ENCODE measurements at places on chromosomes 5 and 9.
A peak's percentile ranks its signal among the peaks of the same experiment; 100 is the strongest.

DNA sequence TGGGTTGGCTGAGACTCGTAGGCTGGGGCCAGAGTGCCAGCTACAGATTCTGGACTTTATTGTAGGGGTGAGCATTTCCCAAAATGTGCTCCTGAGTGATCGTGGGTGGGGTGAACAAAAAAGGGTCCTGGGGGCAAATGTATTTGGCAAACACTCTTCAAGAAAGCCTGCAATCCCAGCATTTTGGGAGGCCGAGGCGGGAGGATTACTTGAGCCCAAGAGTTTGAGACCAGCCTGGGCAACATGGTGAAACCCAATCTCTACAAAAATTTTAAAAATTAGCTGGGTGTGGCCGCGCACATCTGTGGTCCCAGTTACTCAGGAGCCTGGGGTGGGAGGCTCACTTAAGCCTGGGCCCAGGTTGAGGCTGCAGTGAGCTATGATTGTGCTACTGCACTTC lies 55.5 kb upstream of the CDKN2AIPNL start:
- DNase-seq = no peak

- no peak for DNase-seq
Measured at GRCh38 chr5:77310494-77311213, 100.2 kb downstream of the PDE8B start.

GRCh38 chr5:66511491-66511890 lies 84.7 kb upstream of the MAST4 start:
- no peak for DNase-seq

DNA sequence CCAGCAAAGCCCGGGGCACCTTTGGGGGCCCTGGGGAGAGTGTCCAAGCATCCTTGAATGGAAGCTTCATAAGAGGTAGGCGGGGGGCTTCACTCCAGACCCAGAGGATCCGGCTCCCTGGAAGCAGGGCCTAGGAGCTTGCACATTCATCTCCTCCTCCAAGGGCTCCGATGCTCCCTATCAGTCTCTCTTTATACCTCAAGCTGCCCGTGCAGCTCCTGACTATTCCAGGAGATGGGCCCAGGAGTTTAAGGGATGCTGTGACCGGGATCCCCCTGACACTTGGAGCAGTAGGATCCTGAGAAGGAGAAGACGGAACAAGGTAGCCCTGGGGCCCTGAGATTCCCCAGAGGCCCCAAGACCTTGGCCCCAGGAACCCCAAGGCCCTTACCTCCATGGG lies 25.9 kb downstream of the CSF1R start:
- no peak for DNase-seq

DNA sequence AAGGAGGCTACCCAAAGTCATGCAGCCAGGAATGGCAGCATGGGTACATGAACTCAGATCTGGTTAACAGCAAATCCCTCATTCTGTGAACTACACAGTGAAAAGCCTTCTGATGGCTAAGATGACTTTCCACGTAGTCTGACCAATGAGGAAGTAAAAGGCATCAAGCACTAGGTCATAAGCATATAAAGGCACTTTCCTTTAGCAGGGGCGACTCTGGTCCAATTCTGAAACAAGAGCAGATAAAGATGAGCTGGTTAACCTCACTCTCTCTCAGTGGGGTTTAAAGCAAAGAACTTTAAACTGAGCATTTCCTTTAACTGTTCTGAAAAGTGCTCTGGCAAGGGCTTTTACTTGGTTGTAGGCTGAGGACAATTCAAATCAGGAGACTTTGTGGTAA lies 21.1 kb downstream of the PSMB7 start:
- DNase-seq = no peak

GRCh38 chr5:57853929-57854697 lies 371.5 kb upstream of the ACTBL2 start:
- DNase-seq = no peak

DNA sequence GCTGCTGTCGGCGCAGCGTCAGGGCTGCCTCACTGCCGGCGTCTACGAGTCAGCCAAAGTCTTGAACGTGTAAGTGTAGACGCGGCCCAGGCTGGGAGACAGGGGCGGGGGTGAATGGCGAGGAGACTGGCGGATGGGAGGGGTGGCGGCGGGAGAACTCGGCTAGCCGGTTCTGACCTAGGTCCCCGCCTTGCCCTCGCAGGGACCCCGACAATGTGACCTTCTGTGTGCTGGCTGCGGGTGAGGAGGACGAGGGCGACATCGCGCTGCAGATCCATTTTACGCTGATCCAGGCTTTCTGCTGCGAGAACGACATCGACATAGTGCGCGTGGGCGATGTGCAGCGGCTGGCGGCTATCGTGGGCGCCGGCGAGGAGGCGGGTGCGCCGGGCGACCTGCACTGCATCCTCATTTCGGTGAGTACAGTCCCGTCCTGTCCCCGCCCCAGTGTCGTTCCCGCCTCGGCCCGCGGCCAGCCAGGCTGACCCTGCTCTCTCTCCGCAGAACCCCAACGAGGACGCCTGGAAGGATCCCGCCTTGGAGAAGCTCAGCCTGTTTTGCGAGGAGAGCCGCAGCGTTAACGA lies 745 bp downstream of the GADD45G start:
- peak; percentile 57 for DNase-seq

- no peak for DNase-seq
Measured at GRCh38 chr5:180618829-180619562, 27.7 kb upstream of the SCGB3A1 start.

DNA sequence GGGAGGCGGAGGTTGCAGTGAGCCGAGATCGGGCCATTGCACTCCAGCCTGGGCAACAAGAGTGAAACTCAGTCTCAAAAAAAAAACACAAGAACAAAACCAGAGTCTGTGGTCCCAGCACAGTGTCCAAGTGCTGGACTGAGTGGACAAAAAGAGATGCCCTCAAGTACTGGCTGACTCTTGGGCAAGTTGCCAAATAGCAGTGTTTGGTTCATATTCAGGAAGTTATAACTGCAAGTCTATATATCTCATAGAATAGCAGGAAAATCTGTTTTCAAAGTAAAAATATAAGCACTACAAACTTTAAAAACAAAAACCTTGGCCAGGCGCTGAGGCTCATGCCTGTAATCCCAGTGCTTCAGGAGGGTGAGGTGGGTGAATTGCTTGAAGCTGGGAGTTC lies 7.3 kb downstream of the HABP4 start:
- DNase-seq = no peak

- no peak for DNase-seq
Measured at GRCh38 chr9:113486327-113486726, 22.8 kb downstream of the RGS3 start.

DNA sequence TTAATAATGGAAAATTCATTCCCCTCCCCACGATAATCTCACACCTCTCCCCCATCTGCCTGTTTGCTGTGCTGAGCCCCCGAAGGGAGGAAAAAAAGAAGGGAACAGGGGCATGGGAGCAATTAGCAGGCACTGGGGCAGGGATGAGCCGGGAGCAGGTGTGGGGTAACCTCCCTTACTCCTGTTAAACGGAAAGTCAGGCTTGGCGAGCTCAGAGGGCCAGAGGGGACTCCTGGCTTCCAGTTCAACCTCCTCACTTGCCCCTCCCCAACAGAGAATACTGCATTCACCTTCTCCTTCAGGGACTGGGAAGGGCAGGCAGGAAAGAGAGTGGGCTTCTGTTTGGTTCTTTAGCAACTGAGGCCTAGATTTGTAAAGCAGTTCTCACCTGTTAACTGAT lies 1.6 kb downstream of the AFAP1L1 start:
- no peak for DNase-seq

DNA sequence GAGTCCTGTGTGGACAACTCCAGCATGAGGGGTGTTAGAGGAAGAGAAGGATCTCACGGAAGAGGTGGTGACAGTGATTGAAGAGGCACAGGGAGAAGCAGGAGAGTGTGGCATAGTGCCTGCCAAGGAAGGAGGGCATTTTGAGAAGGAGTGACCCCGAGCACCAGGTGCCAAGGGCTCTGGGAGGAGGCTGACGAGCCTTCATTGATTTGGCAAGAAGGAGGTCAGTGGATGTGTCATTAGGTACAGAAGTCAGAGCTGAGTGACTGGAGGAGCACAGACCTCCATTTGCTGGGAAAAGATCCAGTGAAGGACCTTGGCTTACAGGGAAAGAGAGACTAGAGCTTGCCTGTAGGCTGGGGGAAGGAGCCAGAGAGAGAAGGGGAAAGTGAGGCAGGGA lies 70.3 kb upstream of the ANGPTL2 start:
- DNase-seq = no peak

DNA sequence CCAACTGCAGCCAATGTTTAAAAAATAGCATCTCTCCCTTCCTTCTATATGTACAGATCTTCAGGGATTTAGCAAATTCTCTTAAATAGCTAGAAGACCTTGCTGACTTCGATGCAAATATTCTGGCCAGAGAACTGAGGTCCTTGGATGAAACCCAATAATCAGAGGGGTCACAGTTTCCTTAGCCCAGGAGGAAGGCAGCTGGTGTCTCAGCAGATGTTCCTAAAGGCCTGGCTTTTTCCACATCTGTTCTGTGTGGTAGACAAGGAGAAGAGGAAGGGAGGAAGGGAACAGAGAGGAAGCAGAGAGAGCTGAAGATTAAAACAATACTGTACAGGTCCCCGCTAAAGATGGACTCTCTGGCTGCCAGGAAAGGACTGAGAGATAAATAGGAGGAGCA lies 33.1 kb downstream of the BOD1 start:
- no peak for DNase-seq

- peak; percentile 76 for DNase-seq
Measured at GRCh38 chr5:132190161-132190817, 37.4 kb downstream of the P4HA2 start.

GRCh38 chr5:2996248-2996647 lies 244.8 kb upstream of the IRX2 start:
- no peak for DNase-seq

DNA sequence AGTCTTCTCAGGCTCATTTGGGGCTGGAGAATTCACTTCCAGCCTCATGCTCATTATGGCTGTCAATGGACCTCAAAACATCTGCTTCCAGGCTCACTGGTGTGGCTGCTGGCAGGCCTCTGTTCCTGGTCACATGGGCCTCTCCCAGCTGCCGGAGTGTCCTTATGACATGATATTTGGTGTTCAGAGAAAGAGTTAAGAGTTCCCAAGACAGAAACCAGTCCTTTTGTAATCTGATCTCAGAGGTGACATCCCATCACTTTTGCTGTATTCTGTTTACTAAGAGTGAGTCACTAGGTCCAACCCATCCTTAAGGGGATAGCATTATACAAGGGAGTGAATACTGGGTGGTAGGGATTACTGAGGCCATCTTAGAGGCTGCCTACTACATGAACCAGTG lies 104.6 kb downstream of the CACNA1B start:
- no peak for DNase-seq

DNA sequence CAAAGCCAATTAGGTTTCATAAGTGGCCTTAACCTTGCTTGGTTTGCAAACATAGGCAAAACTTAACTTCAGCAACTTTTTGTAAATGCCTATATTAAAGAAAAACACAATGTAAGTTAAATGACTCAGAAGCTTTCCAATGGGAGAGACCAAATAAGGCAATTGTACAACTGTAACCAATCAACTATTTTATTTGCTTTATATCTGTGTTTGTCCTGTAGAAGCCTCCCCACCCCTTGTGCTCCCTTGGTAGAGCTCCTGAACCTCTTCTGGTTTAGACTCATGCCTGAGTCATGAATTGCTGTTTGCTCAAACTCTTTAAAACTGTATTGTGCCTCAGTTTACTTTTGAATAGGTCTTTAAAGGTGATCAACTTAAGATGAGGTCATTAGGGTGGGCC lies 3.0 kb upstream of the C1QTNF3 start:
- DNase-seq = no peak

- no peak for DNase-seq
Measured at GRCh38 chr5:12193536-12193935, 289.3 kb upstream of the CTNND2 start.

- DNase-seq = no peak
Measured at GRCh38 chr9:92173318-92173717, 58.1 kb upstream of the SPTLC1 start.

GRCh38 chr9:129487658-129488483 lies 133.0 kb downstream of the C9orf50 start:
- peak; percentile 49 for DNase-seq

DNA sequence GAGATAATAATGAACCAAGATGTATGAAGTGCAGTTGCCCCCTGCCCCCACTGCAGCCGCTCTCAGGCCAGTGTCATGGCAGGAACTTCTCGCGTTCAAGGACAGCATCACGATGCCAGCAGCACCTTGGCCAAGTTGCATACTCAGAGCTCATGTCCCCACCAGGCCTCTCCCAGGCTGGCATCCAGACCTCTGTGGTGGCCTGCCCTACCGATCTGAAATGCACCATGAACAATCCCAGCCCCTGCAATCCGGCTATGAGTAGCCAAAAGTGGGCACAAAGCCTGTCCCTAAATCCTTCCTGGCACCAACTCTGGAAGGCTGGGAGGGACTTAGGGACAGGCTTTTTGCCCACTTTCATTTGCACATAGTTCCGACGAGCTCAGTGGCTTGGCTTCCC lies 140.9 kb downstream of the PAX5 start:
- DNase-seq = no peak

DNA sequence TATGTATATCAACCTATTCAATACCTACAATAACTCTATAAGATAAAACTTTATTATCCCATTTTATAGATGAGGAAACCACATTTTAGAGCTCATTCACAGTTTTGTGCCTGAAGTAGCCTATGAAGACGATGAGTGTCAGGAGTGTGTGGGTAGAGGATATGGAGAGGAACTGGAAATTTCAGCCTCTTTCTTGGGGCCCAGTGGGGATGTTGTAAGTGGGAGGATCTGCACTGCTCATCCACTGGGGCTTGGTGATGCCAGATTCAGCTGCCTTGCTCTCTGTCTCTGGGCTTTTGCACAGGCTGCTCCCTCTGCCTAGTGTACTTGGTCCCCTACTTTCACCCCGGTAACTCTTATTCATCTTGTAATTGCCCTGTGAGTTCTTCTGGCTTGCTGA lies 194.7 kb downstream of the SREK1 start:
- no peak for DNase-seq

- DNase-seq = no peak
Measured at GRCh38 chr5:114859438-114859735, 310.3 kb downstream of the TRIM36 start.

DNA sequence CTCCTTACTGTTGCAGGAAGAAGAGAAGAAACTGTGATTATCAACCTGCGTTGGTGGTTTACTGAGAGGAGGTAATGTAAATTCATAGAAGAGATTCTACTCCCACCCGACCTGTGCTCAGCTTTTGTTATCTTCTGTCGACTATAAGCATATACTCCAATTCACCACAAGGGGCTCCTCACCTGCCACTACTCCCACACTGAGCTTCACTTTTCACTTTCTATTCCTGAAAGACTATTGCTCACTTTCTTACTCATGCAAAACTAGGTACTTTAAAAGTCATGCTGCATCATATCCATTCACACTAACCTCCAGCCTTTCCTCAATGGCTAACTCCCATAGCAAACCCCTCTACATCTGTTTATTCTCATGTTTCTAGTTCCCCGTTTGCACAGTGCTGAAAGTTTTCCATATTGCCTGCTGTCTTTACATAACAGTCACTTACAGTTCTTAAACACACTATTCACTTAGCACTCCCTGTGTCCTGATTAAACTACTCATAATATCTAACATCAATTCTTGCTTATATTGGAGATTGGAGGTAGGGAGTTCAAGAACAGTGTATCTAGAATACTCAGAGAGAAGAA lies 1062.6 kb downstream of the NR2F1-AS1 start:
- DNase-seq = peak; percentile 32
